ENCODE measurements at places on chromosomes 4 and X.
A peak's percentile ranks its signal among the peaks of the same experiment; 100 is the strongest.

- DNase-seq, result no peak
Observed at GRCh38 chrX:154333837-154334271, 38.3 kb downstream of the TKTL1 start.

DNA sequence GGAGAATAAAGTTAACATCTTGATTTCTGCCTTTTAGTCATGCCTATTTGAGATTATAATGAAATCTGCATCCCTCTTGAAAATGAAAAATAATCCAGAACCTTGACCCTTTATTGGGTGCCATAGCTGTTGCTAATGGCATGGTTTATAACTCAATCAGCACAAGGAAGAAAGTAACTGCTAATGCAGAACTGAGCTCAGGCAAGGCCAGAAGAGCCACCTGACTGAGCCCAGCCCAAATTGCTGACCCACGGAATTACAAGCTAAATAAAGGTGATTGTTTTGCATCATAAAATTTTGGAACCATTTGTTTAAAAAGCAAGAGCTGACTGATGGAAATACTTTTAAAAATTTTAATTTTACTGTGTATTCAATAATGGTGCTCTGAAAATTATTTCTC, 76.4 kb upstream of the TBL1X start:
- no peak for DNase-seq

DNA sequence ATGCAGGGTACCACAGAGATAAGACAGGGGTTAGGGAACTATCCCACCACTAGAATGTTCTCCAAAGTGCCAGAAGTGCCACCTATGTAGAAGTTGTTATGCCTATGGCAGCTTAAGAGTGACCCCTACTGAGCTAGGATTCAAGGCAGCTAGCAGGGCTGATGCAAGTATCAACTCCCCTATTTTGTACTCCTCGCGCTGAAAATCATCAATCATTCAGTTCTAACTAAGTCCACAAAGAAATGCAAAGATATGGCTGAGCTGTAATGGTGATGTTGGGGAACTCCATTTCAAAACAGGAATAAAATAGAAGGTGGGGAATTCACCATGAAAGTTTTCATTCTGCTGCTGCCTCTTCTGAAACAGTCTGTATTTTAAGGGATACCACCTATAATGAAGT, 13.8 kb downstream of the ACSL4 start:
- no peak for DNase-seq

DNA sequence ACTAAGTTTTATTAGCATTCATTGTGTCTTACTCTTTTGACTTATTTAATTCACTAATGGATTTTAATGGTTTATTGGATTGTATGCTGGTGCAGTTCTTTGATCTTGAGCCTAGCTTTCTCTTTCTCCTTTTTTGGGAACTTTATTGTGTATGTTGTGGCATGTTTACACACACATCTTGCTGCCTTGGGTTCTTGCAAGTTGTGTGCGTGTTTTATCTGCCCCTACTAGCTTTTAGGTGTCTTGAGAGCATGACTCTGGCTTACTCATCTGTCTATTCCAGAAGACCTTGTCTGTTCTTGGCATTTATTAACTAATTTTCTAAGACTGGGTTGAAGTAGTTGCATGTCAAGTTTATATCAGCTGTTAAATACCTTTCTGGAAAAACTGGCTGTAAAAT, 2.7 kb downstream of the TMEM165 start:
- no peak for DNase-seq

GRCh38 chr4:169582706-169583105, 29.7 kb downstream of the NEK1 start:
- DNase-seq, result no peak

DNA sequence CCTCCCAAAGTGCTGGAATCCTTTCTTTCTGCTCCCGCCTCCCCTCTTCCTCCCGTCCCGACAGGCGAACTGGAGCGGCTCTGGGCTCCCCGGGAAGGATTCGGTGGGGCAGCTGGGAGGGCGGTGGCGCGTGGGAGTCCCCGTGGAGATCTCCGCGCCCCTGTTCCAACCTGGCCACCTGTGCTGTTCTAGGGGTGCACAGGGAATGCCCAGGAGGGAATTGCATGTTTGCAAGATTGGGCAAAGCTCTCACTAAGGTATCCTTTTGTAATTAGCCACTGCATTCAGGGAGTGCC, 11.2 kb upstream of the ELF4 start:
- DNase-seq, result no peak

DNA sequence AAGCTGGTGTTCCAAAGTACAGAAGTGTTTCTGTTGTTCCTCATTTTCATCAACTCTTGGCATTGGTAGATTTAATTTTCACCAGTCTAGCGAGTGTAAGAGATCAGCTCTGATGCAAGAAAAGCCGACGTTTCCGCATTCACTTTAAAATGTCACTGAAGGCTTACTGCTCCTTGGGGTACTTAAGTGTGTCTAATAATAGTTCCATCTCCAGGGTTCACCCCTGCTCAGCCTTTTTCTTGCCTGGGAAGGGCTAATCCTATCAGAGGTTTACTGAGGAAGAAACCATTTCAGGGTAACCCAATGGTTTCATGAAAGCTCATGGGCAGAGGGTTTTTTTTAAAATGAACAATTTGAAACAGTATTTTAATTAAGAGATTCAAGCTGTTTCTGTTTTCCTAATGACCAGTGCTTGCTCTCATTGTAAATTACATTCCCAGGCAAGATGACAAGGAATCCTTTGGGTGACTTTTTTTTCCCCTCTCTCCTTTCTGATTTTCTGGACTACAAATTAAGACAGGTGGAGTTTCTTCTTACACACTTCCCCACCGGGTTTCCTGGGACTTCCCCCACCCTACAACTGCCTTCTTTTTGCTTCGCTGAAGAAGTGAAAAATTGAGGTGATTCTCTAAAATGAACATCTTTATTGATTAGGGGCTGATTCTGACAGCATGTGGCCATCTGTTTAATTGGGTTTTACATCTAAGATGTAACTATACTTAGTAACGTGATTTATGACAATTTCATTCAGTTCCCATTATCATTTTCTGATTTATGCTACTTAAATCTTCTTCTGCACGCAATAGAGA, 78.7 kb upstream of the CBLL2 start:
- DNase-seq, result no peak

- no peak for DNase-seq
Observed at GRCh38 chrX:120751683-120752082, 121.8 kb upstream of the C1GALT1C1 start.

GRCh38 chrX:49312176-49312575, 8.7 kb downstream of the GAGE10 start:
- no peak for DNase-seq

- DNase-seq, result no peak
Observed at GRCh38 chrX:47566841-47567240, 5.8 kb downstream of the ARAF start.

- no peak for DNase-seq
Observed at GRCh38 chrX:24741330-24741729, 47.6 kb downstream of the POLA1 start.

DNA sequence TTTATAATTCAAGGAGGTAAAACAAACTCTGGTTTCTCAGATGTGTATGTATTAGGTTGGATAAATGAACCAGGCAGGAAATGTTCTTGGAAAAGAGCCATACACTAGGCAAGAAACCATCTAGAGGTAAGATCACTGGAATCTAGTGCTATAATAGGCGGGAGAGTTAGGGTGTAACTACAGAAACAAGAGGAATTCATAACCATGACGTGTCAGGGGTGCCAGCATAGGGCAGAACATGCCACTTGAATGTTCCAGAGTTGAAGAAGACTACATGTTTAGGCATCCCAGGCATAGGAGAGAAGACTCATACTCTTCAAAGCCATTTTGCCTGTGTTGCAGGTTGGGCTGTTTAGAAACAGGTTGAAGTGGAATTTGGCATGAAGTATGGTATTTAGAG, 198.7 kb downstream of the CCNG2 start:
- DNase-seq, result peak; percentile 21

GRCh38 chrX:147403040-147403439, 508.7 kb upstream of the FMR1 start:
- no peak for DNase-seq

DNA sequence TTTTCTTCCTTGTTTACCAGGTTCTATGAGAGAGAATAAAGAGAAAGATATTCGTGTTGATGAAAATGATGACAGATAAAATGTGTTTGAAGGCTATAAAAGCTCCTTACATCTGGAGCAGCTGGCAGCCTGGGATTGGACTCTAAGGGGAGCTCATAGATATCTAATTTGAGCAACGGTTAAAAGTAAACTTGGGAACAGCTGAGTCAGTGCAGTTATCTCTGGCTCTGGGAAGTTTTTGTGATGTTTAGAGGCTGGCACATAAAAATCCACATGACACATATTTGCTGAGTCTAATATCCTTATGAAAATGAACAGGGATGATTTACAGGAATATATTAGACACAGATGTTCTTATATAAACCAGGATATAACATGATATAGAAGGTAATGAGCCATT, 331.8 kb upstream of the TENM3 start:
- DNase-seq, result no peak

DNA sequence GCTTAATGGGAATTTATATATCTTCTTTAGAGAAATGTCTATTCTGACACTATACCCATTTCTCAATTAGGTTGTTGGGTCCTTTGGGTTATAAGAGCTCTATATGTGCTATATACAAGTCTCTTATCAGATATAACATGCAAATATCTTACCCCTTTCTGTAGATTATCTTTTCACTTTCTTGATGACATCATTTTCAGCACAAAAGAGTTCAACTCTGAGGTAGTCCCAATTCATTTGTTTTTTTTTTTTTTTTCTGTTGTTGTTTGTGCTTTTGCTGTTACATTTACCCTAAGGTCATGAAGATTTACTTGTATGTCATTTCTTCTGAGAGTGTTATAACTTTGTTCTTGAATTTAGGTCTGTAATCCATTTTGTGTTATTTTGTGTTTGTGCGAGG, 326.4 kb downstream of the CENPC start:
- DNase-seq, result no peak

GRCh38 chrX:71604141-71604540, 14.2 kb downstream of the CXCR3 start:
- DNase-seq, result no peak

- DNase-seq, result no peak
Observed at GRCh38 chrX:19388064-19388679, 44.4 kb downstream of the PDHA1 start.

DNA sequence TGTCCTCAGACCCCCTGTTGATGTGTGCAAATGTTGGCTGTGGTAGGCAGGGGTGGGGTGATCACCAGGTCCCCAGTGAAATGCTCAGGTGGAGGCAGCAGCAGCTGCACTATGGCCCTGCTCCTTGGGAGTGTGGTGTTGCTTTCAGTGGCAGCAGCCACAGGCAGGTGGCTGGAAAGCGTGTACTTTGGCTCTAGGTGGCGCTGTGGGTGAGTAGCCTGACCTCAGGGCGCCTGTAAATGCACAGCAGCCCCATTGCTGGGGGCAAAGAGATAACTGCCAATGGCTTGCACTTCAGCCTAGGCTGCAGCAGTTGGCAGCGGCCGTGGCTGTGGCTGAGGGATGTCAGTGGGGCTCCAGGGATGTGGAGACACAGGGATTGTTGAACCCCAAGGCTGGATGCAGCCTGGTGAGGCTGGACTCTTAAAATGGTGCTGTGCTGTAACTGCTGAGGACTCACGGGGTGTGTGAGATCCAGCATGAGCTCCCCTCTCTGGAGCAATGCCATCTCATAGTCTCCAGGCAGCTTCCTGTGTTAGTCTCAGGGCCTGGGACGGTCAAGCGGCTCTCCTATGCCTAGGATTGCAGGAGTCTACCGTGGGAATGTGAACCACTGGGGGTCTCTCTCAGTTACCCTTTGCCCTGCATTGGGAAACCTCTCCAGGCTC, 421.7 kb upstream of the HTR2C start:
- peak; percentile 70 for DNase-seq

DNA sequence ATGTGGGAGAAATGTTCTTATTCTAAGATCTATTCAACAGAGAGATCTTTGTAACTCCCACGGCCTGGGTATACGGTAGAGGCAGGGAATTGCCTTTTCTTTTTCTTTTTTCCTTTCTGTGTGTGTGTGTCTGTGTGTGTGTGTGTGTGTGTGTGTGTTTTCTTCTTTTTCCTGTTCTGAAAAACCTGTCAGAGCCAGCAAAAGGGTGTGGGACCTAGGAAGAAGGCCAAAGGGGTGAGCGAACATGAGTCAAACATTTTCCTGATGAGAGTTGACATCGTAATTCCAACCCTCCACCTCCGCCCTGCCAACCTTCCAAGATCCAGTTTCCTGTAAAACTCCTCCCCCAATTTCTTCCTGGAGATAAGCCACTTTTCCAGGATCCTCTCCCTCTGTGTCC, 2.8 kb upstream of the CHIC2 start:
- peak; percentile 62 for DNase-seq

DNA sequence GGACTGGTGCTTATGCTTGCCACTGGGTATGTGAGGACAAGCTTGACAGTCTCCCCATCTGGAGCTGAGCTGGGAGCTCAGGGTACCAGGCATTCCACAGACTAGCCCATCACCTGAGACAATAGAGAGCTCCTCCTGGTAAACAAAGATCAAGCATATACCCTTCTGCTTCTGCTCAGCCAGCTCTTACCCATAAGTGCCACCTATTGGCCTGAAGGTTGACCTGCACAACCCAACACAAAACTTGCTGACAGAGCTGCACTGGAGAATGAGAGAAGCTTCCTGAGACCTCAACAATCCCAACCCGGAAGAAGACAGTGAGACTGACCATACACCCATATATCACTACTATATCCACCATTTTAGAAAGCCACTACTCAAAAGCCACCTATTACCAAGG, 1049.2 kb upstream of the INTU start:
- DNase-seq, result peak; percentile 78

DNA sequence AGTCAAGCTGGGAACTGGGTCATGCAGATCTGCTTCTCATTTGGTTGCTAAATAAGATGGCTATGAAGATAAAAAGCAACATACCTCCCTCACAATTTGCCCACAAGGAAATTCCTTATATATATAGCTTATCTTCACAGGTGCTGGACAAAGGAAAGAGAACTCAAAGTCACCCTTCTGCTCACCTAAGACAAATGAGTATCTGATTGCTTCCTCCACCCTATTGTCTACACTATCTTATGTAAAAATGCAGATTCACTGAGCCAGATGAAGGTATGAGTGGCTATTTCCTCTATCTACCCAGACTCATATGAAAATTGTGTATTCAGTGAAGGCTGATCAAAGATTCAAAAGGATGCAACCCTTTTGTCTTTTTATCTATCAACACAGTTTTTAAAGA, 50.8 kb downstream of the CHM start:
- DNase-seq, result no peak

GRCh38 chrX:28847423-28847822, 260.2 kb downstream of the IL1RAPL1 start:
- DNase-seq, result peak; percentile 84

DNA sequence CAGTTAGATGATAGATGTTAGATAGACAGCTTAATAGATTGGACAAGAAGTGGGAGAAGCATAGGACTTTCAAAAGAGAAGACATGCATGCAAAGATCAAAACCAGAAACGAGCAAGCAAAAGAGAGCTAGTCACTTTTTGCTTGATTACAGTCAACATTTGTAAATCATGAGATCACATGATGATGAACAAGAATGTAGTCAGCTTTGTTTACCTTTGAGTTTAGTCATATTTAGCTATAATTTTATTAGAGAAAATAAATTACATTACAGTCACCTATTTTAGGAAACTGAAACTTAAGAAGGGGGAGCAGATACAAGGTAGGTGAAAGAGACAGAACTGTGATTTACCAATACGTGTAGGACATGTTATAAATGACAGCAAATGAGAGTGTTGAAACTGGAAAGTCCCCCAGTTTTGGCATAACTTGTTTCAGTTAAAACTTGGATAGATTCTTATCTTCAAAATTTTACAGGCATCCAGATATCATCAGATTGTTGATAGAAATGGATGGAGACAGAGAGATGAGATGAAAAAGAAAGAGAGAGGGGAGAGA, 1083.1 kb upstream of the PCDH10 start:
- DNase-seq, result no peak
